Stimulated activated CD4-positive, alpha-beta T cell treated with anti-CD3 and anti-CD28 coated beads, Interleukin-12 subunit alpha, Interleukin-12 subunit beta, amount 100 ng/mL, for 4 hours (primary cell): ENCODE measurements at places on chromosomes 16 and 17.

GRCh38 chr17:79730437-79730768, 340 bp upstream of the ENPP7 start:
- no peak for DNase-seq

- no peak for DNase-seq
These were observed 587.7 kb downstream of the MAF start for GRCh38 chr16:79012671-79013434.

DNA sequence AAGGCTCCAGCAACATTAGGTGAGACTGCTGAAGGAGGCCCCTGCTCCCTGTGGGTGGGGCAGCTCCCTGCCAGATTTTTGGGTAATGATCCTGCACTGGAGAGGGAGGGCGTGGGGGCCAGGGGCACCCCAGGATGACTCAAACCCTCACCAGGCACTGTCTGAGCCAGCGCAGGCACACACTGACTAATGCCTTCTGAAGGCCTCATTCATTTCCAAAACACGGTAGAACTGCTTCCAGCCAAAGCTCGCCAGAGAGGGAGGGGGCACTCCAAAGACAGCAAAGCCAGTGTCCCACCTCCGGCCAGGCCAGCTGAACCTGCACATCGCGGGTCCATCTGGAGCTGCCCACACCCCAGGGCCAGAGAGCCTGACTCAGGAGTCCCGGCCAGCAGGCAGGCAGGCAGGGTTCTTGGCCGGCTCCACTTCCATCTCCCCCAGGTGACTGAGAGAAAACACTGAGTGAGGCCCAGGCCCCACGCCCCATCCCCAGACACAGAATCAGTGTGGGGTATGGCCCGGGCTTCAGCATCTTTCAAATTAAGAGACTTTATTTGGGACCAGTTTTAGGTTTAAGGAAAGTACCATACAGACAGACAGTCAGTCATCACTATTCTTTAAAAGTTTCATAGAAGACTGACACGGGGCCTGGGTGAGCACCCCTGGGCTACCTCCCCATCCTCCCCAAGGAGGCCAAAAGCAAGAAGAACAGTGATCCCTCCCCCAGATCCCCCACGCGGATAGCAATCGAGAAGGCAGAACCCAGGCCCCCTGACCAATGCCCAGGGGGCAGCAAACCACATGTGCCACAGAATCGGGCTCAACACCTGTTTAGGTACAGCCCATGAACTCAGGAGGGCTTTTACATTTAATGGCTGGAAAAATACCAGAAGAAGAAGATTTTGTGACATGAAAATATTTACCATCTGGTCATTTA, 2.3 kb downstream of the PIEZO1 start:
- peak; percentile 75 for DNase-seq

- no peak for DNase-seq
These were observed 13.6 kb downstream of the UBFD1 start for GRCh38 chr16:23570992-23571632.

- DNase-seq, result no peak
These were observed 34.1 kb upstream of the CPPED1 start for GRCh38 chr16:12837756-12838155.

GRCh38 chr17:44575403-44575802, 18.1 kb downstream of the FZD2 start:
- no peak for DNase-seq

GRCh38 chr16:2328428-2328827, 12.1 kb downstream of the ABCA3 start:
- no peak for DNase-seq
